ENCODE measurements at places on chromosomes 7 and 10. TPM values are rescaled to one million over a fixed set of nuclear protein-coding genes. Genes with fewer than 3 reads are reported as not detected.

RPEL1 gene
- total RNA-seq = not detected

GRCh38 chr10:95309958-95310357 lies 19.2 kb upstream of the PDLIM1 start:
- no peak for DNase-seq

GRCh38 chr10:36302086-36302485 lies 660.0 kb upstream of the FZD8 start:
- DNase-seq = no peak

TAS2R60 gene
- total RNA-seq = not detected

DNA sequence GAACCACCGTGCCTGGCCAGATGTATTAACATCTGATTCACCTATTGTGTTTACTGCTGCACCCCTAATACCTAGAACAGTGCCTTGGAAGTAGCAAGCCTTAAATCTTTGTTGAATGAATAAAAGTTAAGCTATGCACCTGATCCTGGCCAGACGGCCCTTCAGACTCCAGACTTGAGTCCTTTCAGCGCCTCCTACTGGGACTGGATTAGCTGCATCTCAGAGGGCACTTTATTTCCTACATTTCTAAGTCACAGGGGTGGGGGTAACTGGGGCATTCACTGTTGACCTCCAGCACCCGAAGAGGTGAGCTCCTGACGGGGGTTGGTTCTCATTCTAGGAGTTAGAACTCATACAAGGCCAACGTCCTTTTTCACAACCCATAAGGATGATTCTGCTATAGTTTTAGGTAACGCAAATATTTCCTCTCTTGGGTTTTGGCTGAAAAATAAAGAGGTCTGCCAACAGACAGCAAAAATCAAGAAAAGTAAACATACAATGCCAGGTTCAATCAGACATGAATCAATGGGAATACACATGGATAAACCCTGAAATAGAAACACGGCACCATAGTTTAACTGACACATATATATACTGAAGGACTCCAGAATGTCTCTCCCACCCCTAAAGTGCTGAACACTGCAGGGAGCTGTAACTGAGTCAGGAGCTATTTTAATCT lies 48.0 kb upstream of the DLG5 start:
- DNase-seq = no peak

TRIM4 gene
- total RNA-seq = 59.9 TPM
